ENCODE measurements at places on chromosomes 16 and 17.

DNA sequence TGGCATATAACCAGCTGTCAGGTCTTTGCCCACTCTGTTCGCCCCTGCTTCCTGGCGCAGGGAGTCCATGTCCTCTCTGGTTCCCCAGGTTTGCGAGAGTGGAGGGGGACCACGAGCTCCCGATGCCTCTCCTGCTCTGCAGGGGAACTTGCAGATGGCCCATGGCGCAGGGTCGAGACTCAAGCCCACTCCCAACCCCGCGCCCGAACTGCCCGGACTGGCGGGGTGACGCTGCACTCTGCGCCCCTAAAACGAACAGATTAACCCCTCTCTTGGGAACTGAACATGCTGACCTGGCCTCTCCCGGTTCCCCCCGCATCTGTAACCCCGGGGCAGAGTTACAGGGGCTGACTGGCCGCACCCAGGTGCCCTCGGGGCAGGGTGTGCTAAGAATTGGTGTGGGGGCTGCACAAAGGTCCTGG lies 681 bp upstream of the PLA2G15 start:
- no peak for DNase-seq

DNA sequence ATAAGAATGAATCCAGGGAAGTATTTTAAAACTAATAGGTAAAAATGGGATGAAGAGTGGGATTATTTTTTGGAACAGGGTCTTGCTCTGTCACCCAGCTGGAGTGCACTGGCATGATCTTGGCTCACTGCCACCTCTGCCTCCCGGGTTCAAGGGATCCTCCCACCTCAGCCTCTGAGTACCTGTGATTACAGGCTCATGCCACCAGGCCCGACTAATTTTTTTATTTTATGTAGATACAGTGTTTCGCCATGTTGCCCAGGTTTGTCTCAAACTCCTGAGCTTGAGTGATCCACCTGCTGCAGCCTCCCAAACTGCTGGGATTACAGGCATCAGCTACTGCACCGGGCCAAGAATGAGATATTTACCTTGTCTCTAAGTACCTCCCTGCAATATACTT lies 22.1 kb downstream of the NSMCE1 start:
- no peak for DNase-seq

DNA sequence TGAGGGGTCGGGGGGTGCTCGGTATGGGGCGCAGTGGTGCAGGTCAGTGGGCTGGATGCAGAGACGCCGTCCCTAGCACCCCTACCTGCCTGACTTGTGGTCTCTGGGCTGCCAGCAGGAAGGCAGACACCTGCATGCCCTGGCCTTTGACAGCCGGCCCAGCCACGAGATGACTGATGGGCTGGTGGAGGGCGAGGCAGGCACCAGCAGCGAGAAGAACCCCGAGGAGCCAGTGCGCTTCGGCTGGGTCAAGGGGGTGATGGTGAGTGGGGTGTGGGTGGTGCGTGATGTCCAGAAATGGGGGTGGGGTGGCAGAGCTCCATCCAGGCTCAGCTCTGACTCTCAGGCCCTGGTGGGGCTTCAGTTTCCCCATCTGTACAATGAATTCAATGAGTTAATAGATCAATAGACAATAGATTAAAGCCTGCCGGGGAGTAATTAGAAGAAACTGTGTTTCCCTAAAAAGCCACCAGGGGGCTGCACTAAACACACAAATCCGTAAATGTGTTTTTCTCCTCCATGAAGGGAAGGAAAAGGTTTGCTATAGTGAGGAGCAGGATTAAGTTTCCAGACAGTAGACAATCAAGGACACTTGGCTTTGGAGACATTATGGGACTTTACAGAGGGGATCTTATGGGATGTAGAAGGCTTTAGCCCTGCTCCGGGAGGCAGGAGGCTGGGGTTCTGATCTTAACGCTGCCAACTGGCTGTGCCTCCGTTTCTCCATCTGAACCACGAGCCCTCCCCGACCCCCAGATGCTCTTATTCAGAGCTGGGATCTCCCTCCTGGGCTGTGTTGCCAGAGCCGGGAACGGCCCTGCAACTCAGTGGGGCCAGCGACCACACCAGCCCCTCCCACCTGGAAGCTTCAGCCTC lies 2.2 kb downstream of the SLC12A3 start:
- DNase-seq: peak; percentile 56

DNA sequence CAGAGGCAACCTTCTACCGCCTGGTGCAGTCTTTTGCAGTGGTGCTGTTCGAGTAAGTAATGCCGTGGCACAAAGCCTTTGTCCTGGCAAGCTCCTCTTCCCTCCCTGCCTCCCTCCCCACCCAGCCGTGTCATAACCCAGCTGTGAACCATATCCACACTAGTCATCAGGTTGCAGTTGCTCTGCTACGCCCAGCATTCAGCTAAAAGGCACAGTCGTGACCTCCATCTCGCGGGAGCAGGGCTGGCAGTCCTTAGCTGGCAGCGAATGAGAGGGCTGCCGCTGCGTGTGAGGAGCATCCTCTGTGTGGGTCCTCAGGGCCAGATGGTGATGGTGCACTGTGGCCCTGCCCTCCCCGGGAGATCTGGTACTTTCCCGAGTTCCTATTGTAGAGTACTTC lies 39.3 kb downstream of the CIBAR2 start:
- DNase-seq: no peak

- peak; percentile 85 for DNase-seq
These were observed 4.7 kb upstream of the IL17C start for GRCh38 chr16:88633684-88634140.

DNA sequence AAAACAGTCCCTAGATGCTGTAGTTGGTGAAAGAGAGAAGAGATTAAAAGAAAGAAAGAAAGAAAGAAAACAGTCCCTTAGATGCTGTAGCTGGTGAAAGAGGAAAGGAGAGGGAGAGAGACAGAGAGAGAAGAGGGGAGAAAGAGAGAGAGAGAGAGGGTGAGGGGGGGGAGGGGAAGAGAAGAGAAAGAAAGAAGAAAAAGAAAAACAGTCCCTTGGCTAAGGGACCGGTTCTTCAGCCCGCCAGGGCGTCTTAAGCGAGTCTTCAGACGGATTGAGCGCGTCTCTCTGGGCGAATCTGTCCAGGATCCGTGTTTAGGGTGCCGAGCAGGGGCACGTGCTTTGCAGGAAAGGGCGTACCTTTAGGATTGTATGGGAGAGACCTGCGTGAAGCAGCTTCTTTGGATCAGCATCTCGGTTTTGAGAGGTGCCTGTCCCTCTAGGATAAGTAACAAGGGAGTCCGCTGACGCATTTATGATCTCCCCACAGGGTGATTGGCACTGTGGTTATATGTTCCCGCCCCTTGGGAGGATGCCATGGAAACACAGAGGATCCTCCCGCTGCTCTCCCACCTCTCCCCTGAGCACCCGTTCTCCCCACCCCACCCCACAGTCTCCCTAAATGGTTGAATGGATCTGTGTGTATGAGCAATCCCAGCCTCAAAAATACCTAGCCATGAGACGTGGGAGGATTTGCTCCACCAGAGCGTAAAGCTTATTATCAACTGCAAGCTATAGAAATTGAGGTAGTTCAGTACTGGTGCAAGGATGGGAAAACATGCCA lies 16.7 kb downstream of the GNGT2 start:
- DNase-seq: peak; percentile 63

DNA sequence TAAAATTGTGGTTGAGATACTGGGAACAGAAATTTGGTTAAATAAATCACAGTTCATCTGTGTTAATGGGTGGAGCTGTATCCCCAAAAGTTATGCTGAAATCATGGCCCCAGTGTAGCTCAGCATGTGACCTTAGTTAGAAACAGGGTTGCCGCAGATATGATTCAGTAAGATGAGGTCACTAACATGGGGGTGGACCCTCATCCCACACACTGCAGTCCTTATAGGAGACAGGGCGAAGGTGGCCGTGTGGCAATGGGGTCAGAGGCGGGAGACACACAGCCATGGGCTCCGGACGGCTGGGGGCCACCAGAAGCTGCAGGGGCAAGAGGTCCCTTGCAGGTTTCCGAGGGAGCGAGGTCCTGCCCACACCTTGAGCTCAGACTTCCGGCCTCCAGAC lies 10.7 kb downstream of the GALNS start:
- DNase-seq: no peak
